Prostate gland (tissue), 2 donors: ENCODE measurements at places on chromosomes 4 and X. TPM values are rescaled to one million over a fixed set of nuclear protein-coding genes. Genes with fewer than 3 reads are reported as not detected.

The TCEAL3 gene
- total RNA-seq = 92.0 TPM

- H3K4me1 ChIP-seq = no peaks in the 10 kb centered on the region
- no peak for DNase-seq
- no peak overlapping the region for H3K27ac ChIP-seq
- no peak overlapping the region for H3K4me3 ChIP-seq
Measured at GRCh38 chr4:152269448-152270191, 266.3 kb downstream of the FBXW7 start.

GRCh38 chr4:73885574-73886267 is 16.5 kb downstream of the CXCL1 start:
- H3K27me3 ChIP-seq = no peaks in the 10 kb centered on the region
- no peak overlapping the region for H3K4me3 ChIP-seq
- no peaks in the 10 kb centered on the region for H3K36me3 ChIP-seq
- H3K4me1 ChIP-seq = no peaks in the 10 kb centered on the region
- no peak for DNase-seq
- H3K27ac ChIP-seq = no peak overlapping the region

GRCh38 chrX:131792356-131792749 is 230.7 kb upstream of the STK26 start:
- H3K27ac ChIP-seq = no peak overlapping the region
- no peaks in the 10 kb centered on the region for H3K4me1 ChIP-seq
- no peak overlapping the region for H3K4me3 ChIP-seq
- no peaks in the 10 kb centered on the region for H3K27me3 ChIP-seq

GRCh38 chrX:21959362-21960051 is 19.0 kb downstream of the SMS start:
- H3K27me3 ChIP-seq = no peaks in the 10 kb centered on the region
- no peaks in the 10 kb centered on the region for H3K4me1 ChIP-seq
- no peak overlapping the region for H3K27ac ChIP-seq
- no peaks in the 10 kb centered on the region for H3K36me3 ChIP-seq
- no peak for DNase-seq
